ENCODE measurements at places on chromosomes 7 and 10.

GRCh38 chr7:23558303-23558702 is 26.5 kb upstream of the TRA2A start:
- DNase-seq = no peak

DNA sequence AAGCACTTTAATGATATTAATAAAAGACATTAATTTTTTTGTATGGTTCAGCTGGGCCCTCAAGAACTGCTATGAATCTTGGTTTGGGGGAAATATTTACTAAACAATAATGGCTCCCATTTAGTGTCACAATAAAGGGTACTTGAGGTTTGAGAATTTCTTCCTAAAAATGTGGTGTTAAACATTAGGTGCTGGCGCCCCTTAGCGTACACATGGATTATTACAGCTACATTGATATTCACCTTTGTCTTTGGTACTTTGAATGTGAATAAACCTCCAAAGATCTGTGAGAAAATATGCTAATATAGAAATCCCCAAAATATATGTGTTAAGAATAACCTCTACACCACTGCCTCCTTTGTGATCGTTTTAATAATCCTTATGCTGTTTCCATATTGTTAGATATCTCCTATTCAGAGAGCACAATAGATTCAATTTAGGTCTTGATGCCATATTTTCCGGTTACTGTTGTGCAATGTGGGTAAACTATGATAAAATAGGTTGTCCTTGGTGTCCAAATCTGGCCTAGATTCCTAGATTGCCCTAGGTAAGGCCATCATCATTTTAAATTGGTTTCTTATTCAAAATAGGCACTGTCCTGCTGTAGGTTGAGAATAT is 161.8 kb upstream of the CACNA2D1 start:
- peak; percentile 12 for DNase-seq

GRCh38 chr10:44862006-44862751 is 49.0 kb upstream of the TMEM72 start:
- no peak for DNase-seq

DNA sequence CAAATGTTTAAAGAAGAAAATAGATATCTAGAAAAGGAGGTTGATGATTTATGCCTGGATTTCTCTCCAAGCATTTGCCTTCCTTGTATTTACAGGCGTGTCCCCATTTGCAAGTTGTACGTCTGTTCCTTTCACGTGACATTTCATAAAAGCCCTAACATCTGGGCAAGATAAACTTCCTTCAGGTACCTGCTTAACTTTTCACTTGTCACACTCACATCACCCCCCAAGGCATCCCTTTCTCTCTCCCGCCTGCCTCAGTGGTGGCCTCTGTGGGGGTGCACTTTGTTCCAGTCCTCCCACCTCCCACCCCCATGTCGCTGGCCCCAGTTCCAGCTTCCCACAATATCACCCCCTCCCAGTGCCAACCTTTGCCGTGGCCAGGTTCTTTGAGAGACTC is 6.7 kb downstream of the TWIST1 start:
- no peak for DNase-seq

- DNase-seq = no peak
Observed at GRCh38 chr10:116737627-116738327, 4.6 kb downstream of the HSPA12A start.

GRCh38 chr7:41367967-41368882 is 334.7 kb downstream of the INHBA start:
- DNase-seq = no peak

- DNase-seq = no peak
Observed at GRCh38 chr7:104153287-104153686, 54.5 kb downstream of the ORC5 start.

- no peak for DNase-seq
Observed at GRCh38 chr10:122029499-122030199, 40.7 kb downstream of the TACC2 start.

DNA sequence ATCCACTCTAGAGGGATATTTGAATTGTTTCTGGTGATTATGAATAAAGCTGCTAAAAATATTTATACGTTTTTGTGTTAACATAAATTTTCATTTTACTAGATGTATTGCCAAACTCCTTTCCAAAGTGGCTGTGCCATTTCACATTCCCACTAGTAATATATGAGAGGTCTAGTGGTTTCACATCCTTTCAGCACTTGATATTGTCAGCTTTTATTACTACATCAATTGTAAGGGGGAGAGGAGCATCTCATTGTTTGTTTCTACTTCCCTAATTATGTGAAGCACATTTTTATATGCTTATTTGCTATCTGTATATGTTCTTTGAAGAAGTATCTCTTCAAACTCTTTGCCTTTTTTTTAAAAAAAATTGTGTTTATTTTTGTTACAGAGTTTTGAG is 184.5 kb downstream of the ADK start:
- no peak for DNase-seq

- no peak for DNase-seq
Observed at GRCh38 chr7:16721541-16721940, 32.0 kb upstream of the TSPAN13 start.

DNA sequence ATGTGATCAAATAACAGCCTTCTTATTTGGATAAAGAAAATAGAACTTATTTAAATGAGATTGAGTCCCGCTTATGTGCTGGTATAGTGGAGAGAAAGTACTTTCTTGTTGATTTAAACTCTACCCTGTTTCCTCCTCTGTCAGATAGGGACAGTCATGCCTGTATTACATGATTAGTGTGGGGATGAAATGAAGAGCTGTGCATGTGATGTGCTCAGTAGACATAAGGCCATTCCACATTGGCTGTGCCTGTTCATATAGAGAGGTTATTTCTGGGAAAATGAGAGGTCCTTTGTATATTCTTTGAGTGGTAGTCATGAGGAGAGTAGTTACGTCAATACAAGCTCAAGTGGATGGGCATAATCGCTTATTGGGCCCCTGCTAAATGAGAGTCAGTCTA is 5.7 kb downstream of the MTURN start:
- DNase-seq = no peak

GRCh38 chr7:32047075-32047474 is 23.1 kb downstream of the PDE1C start:
- DNase-seq = peak; percentile 25

- no peak for DNase-seq
Observed at GRCh38 chr7:22611758-22612079, 111.7 kb upstream of the STEAP1B start.

DNA sequence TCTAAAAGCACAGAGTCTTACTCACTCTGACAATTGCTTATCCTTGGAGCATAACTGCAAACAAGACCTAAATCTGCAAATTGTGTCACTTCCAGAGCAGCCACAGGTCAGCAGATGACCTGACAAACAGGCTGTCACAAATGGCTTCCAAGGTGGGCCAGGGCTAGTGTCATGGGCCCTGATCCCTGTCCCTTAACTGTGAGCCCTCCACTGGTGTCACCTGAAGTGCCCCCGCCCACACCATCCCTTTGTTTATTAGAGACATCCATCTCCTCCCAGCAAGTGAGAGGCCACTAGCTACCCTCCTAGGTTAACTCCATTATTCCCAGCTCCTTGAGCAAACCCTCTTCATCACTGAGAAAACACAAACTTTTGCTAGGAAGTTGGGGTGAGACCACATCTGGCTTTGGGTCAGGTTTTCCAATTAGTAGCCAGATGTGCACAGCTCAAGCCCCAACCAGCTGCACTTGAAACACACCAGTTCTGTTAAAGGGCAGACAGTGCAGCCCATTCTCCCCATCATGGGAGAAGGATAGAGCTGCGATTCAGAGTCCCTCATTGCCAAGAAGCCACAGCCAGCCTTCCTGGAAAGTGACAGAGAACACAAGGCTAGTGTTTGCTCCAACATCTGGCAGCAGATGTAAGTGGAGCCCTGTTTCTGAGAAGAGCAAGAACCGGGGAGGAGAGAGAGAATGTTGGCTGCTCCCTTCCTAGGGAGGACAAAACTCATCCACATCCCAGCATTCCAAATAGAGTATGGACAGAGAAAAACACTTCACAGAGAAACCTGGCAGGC is 75.7 kb upstream of the NANOS1 start:
- DNase-seq = peak; percentile 49

DNA sequence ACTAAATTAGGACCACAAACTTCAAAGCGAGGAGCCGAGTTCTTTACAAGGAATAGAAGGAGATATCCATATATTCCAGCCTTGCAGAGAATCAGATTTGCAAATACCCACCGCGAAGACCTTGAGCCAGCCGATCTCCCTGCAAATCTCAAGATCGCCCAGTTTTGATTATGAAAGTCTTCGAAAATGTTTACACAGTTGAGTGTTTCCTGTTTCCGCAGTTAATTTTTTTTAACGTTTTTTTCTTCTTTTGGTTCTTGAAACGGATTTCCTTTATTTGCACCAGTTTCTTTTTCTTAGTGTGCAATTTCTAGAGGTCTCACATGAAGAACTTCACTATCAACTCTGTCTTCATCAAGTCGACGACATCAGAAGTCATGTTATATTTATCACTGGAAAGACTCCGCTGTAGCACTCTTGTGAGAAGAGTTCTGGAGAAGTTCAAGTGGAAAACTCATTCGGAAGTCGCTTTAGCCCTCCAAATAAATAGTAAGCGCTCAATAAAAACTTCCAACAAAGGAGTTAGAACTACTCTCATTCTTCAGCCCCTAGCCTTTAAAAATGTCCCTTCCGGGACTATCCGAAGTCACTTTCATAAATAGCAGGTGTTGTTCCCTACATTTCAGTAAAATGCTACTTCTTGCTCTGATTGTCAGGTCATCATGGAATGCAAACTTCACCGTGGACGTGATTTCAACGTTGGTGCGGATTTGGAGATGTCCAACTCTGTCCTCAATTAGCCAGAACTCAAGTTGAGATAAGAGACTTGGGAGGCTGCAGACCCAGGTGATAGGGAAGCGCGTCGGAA is 11.9 kb upstream of the SPAG6 start:
- DNase-seq = no peak

DNA sequence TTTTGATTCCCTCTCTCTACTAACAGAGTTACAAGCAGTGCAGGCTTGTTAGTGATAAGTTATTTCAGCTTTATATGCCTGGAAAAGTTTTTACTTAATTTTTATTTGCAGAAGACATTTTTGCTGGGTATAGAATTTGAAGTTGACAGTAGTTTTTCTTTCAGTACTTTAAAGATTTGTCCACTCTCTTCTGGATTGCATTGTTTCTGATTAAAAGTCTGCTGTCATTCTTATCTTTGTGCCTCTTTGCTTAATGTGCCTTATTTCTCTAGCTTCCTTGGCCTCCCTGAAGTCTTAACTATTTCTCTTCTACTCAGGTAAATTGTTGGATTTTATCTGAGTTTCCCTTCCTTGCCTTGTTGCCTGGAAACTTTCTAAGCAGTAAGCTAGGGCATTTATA is 36.2 kb downstream of the PLCE1 start:
- no peak for DNase-seq

DNA sequence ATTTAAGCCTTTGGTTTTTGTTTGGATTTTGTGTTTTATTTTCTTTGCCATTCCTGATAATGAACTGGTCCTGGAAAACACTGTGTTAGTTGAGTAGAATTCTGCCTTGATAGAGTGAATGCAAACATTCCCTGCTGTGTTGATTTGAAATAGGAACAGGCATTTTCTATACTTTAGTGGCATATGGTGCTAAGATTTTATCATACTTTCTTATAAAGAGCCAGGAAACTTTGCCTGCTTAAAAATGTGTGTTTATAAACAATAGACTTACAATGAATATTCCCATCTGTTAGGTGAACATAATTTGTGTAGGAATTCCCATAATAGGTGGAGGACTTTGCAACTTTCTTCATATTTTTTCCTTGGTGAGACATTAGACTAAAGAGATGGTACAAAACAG is 333.3 kb downstream of the SDK1 start:
- no peak for DNase-seq

DNA sequence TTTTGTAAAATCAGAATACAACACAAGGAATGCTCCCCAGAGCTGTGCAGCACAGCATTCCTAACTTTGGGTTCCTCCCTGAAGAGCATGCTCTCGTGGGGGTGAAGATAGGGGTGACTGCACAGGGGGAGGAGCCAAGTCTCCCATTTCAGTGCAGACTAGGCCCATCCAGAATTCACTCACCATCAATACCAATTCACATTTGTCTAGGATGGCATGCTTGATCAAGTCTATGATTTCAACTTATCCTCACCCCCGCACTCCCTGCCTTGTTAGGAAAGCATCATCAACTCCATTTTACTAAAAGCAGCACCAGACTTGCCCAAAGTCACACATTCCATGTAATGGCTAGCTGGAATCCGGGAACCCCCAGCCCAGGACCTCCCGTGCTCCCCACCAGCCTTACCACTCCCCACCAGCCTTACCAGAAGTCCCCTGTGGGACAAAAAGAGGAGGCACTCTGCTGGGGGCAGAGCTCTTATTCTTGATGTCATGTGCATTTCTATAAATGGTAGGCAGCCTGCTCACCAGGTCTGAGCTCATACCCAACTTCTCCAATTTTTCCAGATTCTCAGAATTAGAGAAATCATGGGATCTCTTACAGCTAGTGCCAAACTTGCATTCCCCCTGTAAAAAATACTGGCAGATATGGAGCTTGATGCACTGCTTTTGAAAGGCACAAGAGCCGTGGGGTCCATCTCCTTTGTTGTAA is 6.2 kb downstream of the PARP12 start:
- no peak for DNase-seq

DNA sequence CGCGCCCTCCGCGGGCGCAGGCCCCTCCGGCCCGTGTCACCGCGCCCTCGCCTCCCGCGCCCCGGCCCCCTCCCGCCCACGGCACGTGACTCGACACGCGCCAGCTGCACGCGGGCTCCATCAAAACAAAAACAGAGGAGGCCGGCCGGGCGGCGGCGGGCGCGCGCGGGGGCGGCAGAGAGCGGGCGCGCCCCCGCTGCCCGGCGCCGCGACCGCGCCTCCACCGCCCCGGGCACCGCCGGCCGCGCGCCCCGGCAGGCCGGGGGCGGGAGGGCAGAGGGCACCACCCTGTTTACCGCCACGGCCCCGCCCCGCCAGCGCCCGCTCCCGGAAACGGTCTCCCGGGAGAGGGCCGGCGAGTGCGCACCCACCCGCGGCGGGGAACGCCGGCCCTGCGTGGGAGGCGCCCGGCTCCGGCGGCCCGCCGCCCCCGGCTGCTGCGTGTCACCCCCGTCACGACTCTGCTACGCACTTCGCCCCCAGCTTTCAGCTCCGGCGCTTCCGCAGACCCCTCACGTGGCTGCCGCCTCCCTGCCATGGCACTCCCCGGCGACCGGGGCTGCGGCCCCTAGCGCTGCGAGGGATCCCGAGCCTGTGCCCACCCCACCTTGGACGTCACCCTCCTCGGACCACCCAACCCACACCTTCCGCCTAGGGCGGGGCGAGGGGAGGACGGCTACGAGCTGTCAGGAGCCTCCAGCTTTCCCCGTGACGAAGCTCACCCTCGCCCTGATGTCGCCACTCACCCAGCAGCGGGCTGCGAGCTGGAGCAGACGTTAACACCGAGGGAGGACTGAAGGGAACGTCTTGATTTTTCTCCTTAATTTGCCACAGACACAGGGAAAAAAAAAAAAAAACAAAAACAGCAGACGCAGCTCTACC is 221.6 kb upstream of the MKLN1 start:
- peak; percentile 89 for DNase-seq

Data from Caki2 (cell line).